ENCODE measurements at places on chromosomes 13 and 19.
A peak's percentile ranks its signal among the peaks of the same experiment; 100 is the strongest.

DNA sequence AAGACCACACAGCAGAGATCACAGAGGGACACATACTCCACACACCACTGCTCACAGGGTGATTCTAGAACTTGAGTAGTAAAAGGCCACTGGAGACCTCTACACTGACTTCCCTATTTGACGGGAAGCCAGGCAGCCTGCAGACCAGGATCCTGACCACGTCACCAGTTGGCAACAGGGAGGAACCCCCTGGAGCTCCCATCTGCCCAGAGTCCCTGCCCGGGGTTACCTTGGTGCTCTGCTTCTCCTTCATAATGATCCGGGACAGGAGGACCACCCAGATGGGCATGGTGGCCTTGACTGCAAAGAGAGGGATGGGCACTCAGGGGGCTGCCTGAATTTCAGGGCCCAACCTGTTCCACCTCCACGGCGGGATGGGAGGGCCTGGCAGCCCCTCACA lies 932 bp downstream of the SLC35E1 start:
- no peak for DNase-seq

DNA sequence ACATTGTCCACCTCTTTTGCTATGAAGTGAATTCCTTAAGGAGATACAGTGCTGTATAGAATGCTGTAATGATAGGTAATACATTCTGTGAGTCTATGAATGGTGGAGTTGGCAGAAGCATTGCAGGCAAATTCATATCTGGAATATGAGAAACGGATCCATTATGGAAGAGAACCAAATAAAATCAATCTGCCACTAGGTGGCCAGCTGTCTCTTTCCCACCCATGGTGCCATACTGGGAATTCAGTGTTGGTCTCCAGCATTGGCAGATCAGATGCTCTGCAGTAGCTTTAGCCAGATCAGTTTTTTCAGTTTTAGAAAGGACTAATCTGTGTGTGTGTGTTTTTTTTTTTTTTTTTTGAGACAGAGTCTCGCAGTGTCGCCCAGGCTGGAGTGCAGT lies 27.6 kb downstream of the DNAJC3 start:
- DNase-seq, result peak; percentile 13

DNA sequence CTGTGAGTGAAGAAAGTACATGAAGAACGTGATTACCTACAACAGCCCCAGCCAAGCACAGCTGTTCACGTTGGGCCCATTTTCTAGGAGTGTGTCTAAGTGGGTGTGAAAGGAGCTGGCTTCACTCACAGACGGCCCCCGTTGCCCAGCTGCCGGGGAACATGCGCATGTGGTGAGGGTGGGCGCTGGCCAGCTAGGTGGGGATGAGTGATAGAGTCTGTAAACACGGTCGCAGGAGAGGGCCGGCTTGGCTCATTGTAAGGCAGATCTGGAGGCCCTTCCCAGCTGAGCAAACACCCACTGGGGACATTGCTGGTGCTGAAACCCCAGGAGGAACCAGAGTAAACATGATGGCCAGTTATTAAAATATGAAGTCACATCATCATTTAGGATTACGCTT lies 160.5 kb downstream of the TEX29 start:
- DNase-seq, result no peak

DNA sequence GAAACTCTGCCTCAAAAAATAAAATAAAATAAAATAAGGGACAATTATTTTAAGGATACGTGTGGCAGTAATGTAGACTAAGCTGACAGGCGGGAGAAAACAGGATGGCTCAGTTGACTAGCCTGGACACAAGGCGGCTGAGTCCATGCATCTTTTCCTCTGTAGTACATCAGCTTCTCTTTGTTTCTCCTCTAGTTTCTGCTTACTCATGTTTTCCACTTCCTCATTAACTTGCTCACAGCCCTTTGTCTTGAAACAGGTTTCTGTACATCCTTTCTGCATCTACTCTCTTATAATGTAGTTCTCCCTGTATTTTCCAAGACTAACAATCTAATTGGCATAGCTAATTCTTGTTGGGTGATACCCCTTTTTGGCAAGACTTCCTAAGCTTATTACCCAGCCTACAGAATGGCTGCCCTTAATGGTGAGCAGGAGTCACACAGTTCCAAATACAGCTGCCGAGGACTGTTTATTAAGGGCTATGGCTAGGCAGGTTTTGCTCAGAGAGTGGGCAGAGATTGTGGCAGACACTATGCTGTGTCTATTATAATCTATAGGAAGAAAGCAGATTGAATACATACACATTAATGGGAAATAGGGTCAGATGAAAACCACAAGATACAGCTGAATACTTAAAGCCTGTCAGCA lies 58.7 kb upstream of the KLF5 start:
- no peak for DNase-seq

DNA sequence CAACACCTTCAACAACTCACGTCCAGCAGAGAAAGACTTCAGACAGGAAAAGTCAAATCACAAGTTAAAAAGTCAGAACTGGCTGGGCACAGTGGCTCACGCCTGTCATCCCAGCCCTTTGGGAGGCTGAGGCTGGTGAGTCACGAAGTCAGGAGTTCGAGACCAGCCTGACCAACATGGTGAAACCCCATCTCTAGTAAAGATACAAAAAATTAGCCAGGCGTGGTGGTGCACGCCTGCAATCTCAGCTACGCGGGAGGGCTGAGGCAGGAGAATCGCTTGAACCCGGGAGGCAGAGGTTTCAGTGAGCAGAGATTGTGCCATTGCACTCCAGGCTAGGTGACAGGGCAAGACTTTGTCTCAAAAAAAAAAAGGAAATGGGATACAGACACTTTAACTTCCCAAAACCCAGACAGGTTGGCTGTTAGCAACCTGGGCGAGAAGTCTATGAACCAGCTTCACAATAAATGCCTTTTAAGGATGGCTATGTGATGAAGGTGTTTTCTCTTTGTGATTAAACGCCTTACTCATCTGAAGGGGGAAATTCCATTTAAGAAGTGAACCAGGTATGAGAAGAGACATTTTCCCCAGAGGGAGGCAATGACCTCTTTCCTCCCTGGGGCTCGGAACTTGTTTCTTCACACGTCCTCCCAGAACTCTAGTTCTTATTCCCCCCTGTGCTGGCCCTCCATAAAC lies 80.4 kb downstream of the INSR start:
- DNase-seq, result no peak

DNA sequence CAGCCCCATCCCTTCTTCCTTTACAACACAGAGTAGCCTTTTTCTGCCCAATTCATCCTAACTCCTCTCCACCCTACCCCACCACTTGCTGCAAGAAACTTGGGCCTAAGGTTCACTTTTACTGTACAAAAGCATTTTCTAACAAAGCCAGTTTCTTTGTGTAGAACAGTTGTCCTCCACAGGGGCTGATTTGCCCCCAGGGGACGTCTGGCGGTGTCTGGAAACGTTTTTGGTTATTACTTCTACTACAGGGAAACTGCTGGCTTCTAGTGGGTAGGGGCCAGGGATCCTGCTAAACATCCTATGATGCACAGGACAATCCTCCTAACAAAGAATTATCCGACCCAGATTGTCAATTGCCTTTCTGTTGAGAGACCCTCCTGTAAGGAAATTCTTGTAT lies 7.3 kb upstream of the LMO7 start:
- no peak for DNase-seq

GRCh38 chr13:113359571-113359970 lies 4.4 kb downstream of the GRTP1 start:
- no peak for DNase-seq

DNA sequence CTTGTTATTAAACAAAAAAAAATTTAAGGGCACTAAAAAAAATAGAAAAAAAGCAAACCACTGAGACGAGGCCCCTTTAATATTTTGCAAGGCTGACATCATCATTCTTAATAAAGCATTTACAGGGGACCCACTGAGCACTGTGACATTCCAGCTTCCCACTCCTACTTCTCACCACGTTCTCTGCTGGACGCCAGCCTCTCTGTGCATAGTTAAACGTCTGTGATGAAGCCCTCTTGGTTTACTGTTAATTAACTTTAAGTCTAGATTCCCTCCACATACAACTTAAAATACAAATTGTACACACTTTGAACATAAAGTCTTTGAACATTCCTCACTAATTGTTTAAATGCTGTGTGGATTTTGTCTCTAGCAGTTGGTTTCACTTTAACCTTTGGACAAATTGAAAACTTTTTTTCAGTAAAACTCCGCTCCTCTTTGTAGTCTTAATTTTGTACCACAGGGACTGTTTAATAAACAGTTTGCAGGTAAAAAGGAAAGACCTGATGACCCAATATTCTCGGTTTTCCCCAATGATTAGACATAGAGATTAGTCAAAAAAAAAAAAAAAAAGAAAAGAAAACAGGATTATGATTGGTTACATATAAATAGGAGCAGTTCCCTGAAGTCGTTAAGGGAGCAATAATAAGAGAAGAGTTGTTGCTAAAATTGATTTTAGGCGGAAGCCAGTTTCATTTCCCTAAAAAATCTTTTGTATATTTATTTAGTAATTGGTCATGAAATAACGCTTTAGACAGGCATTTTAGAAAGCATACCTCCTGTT lies 219.8 kb downstream of the MZT1 start:
- DNase-seq, result no peak

GRCh38 chr13:21823416-21823815 lies 152.5 kb downstream of the FGF9 start:
- DNase-seq, result no peak

- peak; percentile 84 for DNase-seq
Measured at GRCh38 chr19:35247526-35248309, 1.1 kb upstream of the LSR start.

GRCh38 chr19:18339723-18340122 lies 675 bp upstream of the PGPEP1 start:
- DNase-seq, result peak; percentile 55
